ENCODE measurements at places on chromosomes 4 and X. TPM values are rescaled to one million over a fixed set of nuclear protein-coding genes. Genes with fewer than 3 reads are reported as not detected.

OPN1MW gene
- not detected for polyA plus RNA-seq

FRMPD3 gene
- polyA plus RNA-seq, result 0.01 TPM

TRAM1L1 gene
- polyA plus RNA-seq, result 0.26 TPM

SOWAHD gene
- polyA plus RNA-seq, result 0.03 TPM

PLS3 gene
- polyA plus RNA-seq, result 12.9 TPM

TCEAL6 gene
- not detected for polyA plus RNA-seq

CLGN gene
- polyA plus RNA-seq, result 0.89 TPM

WAS gene
- 0.66 TPM for polyA plus RNA-seq

NKRF gene
- 3.6 TPM for polyA plus RNA-seq
